Stimulated activated CD8-positive, alpha-beta memory T cell treated with anti-CD3 and anti-CD28 coated beads, Interleukin-7, amount 100 ng/mL, for 1 hour (primary cell): ENCODE measurements at places on chromosomes 2 and 18.

GRCh38 chr2:155223781-155224406 lies 525.4 kb downstream of the KCNJ3 start:
- DNase-seq = no peak

GRCh38 chr2:73839653-73840411 lies 11.1 kb downstream of the STAMBP start:
- DNase-seq = no peak

DNA sequence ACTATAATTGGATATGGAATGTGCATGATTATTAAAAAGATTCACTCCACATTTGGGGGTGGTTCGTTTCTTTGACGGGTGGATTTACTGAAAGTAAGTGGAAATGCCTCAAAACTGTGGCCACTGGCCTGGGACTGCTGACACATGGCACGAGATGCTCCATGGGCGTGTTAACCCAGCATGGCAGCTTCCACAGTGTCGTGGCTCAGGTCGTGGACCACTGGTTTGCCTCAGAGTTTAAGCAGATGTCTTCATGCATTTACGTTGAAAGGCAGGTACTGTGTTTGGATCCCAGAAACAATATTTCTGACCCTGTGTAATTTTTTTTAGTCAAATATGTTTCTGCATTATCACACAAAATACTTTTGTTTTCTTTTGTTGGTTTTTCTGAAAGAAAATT lies 242.0 kb downstream of the GBX2 start:
- no peak for DNase-seq

GRCh38 chr2:32200814-32201213 lies 35.1 kb downstream of the SLC30A6 start:
- DNase-seq = no peak

- no peak for DNase-seq
Measured at GRCh38 chr2:9430316-9431293, 7.2 kb downstream of the CPSF3 start.

- DNase-seq = no peak
Measured at GRCh38 chr2:118495290-118495689, 352.2 kb downstream of the EN1 start.
